ENCODE measurements at places on chromosomes 6 and 20.

DNA sequence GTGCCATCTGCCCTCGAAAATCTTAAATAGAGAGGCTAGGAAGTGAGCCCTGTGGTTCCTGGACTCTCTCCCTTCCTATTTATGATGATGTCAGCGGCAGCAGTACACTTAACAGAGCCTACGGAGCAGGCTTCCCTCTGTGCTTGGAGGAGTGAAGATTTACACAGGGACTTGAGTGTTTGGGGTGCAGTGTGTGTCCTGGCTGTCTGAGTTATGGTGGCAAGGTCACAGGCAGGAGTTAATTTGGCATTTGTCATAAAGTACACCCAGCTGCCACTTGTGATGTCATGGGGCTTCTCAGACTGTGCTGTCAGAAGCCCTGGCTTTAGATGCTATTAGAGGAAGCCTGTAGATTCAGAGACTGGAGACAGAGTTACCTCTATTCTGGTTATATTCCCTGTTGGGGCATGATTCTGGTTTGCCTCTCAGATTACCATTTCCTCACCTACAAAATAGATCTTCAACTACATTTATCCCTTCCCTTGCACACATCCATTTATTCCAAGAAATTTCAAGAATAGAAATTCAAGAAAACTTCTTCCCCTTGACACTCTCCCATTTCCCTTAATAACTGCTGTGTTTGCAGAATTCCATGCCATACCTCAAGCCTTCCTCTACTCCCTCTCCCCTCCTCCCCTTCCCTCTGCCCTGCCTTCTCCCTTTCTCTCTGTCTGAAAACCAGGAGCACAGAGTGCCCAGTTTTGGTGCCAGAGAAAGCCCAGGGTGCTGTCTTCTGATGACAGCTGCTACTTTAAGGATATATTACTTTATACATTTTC is 72.1 kb downstream of the SLC24A3 start:
- no peak for DNase-seq

GRCh38 chr6:163092876-163093275 is 321.6 kb upstream of the QKI start:
- DNase-seq, result no peak

- no peak for DNase-seq
Observed at GRCh38 chr6:50655848-50656453, 57.4 kb upstream of the TFAP2D start.

DNA sequence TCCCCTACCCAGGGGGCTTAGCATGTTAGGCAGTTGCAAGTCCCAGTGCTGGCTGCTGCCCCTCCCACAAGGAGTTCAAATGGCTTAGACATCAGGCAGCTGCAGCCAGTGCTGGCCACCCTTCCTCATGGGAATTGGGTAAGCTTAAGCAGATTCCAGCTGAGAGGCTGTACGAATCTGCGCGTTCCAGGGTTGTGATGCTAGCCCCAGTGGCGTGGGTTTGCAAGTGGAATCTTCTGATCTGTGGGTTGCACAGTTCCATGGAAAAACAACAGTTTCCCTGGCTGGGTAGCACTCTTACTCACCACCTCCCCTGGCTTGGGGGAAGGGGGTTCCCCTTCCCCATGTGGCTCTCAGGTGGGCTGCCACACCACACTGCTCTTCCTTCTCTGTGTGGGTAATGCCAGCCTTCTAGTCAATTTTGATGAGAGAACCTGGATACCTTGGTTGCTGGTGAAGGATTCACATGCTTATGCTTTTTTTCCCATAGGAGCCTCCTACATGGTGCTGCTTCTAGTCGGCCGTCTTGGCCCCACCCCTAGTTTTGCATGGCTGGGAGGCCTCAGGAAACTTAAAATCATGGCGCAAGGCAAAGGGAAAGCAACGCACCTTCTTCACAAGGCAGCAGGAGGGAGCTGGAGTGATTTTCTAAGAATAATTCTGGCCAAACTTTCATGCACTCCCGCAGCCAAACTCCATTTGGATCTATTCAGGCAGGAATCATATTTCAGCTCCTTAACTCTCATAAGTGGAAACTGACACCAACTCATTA is 13.0 kb downstream of the DYNLT2 start:
- no peak for DNase-seq

- no peak for DNase-seq
Observed at GRCh38 chr6:161031721-161032495, 40.3 kb downstream of the MAP3K4 start.

DNA sequence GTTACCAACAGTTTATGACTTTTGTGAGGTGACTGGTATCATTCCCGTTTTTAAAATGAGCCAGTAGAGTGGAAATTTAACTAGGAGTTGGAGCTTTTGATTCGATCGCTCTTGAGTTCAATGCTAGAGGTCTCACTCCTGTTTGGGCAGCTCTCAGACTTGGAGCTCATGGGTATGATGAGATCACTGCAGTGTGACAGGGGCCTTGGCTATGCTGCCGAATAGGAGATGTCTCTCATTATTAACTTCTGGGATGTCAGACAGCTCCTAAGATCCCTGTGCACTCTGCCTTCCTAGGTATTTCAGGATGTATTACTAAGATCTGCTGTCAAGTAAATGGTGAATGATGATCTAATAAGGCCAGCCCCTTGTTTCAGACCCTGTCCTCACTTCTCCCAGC is 20.4 kb downstream of the AKAP12 start:
- DNase-seq, result no peak

- DNase-seq, result no peak
Observed at GRCh38 chr6:16470502-16471221, 232.3 kb downstream of the GMPR start.

GRCh38 chr20:14055127-14055742 is 59.9 kb downstream of the MACROD2 start:
- DNase-seq, result no peak

DNA sequence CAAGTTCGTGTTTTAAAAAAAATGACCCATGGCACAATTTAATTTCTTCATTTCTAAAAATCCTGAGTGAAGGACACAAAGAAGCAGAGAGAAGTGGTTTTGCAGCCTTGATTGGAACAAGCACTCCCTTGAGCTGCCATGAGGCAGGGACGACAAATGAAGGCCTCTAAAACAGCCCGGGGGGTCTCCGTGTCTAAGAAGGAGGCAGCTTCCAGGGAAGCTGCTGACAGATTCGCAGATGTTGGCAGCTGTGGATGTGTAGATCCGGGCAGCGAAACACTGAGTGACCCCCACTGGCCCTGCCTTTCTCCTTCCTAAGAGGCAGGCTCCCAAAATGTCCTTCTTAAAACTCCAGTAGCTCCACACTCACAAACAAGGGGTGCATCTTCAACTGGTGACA is 9.6 kb upstream of the LBP start:
- no peak for DNase-seq

DNA sequence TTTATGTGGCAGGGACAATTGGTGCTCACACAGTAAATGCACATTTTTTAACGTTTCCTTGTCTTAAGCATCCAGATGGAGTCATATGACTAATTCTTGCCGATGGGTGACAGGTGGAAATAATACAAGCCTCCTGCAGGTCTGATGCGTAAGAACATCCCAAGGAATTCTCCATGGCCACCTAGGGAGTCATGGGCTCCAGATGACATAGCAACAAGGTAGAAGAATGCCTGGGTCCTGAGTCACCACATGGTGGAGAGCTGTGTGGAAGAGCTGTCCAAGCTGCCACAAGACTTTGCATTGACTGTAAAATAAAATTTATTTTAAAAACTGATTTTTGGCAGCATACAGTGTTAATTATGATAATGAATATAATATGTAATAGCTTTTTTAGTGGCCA is 77.0 kb upstream of the MAP3K7 start:
- DNase-seq, result no peak
